Activated CD4-positive, CD25-positive, alpha-beta regulatory T cell (primary cell): ENCODE measurements at places on chromosomes 7 and 10.

GRCh38 chr10:33566426-33566825 lies 232.0 kb upstream of the NRP1 start:
- DNase-seq, result no peak

DNA sequence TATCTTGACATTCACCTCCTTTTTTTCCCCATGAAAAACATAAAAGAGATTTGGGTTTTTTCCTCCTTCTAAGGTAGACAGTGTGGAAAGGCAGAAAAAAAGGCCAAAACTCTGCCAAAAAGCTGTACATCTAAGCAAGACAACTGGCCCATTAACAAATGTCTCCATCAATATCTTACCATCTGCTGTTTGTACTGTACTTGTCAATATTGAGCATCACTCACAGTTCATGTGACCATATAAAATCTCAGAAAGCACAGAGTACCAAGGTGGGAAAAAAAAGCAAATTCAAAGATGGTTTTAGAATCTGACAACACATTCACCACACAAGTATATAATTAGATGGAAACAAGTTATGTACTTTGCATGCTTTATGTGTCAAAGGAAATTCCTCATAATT lies 52.6 kb downstream of the CACNA2D1 start:
- DNase-seq, result no peak

DNA sequence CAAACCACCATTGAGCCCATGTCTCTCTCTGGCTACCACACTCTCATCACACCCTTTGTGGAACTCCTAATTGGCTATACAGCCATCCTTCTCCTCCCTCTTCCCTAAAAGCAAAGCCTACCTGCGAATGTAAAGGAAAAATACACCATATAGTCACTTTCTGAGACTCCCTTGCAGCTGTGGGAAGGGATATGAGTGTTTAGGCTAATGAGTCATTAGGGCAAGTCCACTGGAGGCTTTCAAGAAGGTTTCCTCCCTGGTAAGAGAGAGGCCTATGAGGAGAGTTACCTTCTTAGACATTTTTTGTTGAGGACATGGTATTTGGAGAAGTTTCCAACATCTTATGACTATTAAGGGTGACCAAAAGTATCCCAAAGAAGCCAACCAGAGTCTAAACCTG lies 4.1 kb upstream of the TMEM243 start:
- DNase-seq, result no peak

DNA sequence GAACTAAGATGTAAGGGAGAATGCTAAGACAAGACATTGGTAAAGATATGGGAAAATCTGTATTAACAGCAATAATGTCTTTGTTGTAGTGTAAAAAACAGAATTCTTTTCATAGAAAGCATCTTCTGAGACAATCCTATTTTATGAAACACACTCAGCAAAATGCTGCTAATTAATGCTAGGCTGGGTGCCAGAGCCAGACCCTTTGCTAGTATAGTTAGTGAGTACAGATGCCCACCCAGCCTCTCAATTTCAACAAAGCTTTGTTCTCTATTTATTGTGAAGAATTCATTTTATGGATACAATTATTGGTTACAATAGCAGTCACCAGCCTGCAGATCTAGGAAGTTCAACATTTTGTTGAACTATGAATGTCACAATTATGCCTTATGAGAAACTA lies 131.0 kb downstream of the SEM1 start:
- DNase-seq, result no peak

- DNase-seq, result no peak
Measured at GRCh38 chr7:127890726-127891125, 140.5 kb downstream of the LRRC4 start.

DNA sequence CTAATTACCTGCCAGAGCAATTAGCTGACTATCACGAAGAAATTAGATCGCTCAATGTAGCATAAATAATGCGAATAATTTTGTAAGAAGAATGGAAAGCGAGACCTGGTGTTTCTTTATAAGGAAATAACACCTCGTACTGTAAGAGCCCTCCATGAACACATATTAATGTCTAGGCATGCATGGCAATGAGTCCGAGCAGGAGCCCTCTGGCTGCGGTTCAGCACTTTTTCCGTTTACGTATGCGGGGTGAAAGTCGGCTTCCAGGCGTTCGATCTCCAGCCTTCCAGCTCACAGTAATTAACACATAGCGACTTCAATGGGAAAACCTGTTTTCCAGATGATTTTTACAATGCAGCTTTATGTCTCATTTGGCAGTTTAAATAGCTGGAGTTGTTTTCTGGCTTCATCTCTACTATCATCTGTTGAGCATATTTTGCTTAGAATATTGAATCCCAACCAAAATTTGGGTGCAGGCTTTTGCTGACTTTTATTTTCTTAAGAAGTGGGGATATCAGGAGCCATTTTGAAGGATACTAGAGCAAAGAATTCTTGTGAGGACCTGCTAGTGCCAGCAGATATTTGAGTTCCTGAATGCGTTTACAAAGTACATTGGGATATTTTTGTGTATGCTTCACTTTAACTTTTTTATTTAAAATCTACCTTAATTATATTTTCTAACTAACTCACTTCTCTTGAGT lies 7.2 kb upstream of the SP8 start:
- DNase-seq, result no peak

GRCh38 chr7:17020250-17020649 lies 138.5 kb upstream of the AGR3 start:
- no peak for DNase-seq

DNA sequence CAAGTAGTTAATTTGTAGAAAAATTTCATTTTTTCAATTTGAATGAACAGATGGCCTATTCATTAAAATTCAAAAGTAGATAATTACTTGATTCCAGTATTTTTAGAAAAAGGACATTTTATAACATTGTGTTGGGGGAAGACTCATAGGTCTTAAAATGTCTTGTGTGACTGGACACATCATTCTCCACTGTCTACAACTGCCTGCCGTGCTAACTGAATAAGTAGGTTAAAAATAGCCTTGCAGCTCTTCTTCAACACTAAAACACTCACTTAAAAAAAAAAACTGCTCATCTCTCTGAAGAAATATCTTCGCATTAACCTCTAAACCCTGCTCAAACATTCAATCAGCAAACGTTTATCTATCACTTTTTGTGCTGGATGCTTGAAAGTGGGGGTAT lies 253.8 kb downstream of the CSTF2T start:
- no peak for DNase-seq

- DNase-seq, result no peak
Measured at GRCh38 chr10:84392181-84392580, 63.8 kb downstream of the CCSER2 start.

DNA sequence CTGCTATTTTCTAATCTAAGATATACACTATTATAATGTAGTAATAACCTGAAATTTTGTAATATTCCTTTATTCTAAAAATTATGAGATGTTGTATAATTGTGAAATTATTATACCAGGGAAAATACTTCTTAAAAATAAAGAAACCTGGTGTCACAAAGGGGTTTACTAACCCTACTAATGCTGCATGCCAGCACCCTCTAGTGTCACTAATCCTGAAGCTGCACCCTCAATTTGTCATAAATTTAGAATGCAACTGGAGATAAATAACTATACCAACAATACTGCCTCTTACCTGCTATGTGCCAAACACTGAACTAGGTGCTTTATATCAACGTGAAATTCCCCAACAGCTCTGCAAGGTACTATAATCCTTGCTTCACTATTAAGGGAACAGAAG lies 30.8 kb downstream of the TM9SF3 start:
- no peak for DNase-seq

GRCh38 chr7:150891740-150892139 lies 39.4 kb downstream of the AOC1 start:
- no peak for DNase-seq

GRCh38 chr10:28561531-28561930 lies 28.6 kb downstream of the WAC start:
- DNase-seq, result no peak

DNA sequence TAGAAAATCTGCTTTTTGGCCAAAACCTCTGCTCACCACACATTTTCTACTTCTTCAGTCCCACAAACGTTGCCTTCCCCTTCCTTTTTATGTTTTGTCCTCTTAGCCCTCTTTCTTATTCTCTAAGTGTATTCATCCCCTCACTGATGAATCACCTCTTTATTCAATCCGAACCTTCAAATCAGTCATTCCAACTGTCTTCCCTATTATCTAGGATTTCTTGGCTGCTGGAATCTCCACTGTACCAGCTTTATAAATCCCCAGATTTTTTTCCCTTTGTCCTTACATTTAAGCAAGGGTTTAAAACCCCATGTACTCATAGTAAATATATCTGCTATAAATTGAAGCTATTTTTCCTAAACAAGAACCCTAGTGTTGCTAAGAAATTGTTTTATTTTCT lies 176.9 kb downstream of the SEMA3A start:
- DNase-seq, result no peak

DNA sequence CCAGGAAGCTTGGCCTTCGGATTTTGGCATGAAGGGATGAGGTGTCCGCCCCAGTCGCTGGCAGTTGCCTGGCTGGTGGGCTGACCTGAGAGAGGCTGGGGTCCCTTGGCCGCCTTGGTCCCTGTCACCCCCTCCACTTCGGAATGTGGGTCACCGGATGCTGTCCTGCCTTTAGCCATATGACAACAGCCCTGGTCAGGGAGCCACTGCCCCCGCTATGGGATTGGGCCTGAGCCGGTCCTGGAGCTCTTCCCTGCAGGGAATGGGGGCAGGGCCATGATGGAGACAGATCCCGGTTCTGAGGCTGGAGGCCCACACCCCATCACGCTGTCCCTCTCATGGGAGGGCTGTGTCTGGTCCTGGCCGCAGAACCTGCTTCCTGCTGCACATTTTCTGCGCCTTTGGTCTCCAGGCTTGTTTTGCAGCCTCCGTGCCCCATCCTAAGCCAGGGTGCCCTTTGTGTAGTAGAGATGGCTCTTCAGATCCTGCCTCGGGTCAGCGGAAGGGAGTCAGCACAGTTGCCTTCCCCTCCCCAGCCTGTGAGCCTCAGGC lies 22.6 kb downstream of the PFKFB3 start:
- DNase-seq, result no peak

DNA sequence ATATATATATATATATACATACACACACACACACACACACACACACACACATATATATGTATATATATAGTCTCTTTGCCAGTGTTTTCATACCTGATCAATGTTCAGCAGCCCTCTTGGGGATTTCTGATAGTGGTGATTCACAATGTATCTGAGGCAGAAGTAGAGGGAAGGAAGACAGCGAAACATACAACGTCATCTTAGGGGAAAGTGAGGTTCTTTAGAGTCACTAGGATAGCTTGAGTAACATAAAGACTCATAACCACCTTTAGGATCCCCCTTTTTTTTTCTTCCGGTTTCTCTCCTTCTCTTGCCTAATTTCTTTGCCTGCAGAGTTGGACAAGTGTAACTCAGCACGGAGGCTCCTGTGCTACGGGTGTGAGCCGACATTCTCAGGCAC lies 56.6 kb downstream of the PODXL start:
- DNase-seq, result no peak

GRCh38 chr7:68865351-68866199 lies 732.7 kb upstream of the AUTS2 start:
- no peak for DNase-seq

GRCh38 chr10:102653060-102653459 lies 8.8 kb downstream of the TRIM8 start:
- DNase-seq, result no peak

GRCh38 chr7:22783421-22783820 lies 39.2 kb downstream of the TOMM7 start:
- no peak for DNase-seq

DNA sequence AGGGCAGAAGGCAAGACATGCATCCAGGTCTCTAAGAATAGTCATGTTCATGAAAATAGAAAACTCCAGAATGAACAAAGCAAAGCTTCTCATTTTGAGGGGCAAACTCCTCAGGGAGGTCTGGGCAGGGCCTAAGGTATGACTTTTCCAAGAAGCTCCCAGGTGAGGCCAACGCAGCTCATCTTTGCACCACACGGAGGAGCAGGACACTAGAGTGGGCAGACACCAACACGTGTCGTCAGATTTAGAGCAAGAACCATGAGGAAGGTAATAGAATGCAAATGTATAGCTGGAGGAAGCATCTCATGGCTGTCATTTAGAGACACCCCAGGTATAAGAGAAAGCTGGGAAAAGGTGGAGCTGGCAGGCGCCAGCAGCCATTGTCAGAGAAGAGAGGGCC lies 95.7 kb downstream of the WDFY4 start:
- no peak for DNase-seq

DNA sequence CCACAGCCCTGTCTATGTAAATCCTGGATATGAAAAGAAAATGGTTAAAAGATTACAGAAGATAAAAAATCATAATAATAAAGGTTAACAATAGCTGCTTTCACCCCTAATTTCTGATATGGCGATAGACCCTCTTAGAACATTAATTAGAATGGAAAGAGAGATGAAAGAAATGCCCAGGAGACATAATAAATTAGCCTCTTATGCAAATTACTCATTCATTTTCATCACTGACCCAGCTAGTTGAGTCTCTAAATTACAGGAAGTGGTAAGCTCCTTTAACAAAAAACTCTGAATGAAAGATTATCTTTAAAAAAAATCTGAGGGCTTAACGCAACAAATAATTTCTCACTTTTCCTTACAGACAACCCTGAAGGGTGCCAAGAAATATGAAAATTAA lies 12.4 kb downstream of the GFRA1 start:
- no peak for DNase-seq

GRCh38 chr10:130771491-130771946 lies 540.0 kb downstream of the TCERG1L start:
- no peak for DNase-seq

DNA sequence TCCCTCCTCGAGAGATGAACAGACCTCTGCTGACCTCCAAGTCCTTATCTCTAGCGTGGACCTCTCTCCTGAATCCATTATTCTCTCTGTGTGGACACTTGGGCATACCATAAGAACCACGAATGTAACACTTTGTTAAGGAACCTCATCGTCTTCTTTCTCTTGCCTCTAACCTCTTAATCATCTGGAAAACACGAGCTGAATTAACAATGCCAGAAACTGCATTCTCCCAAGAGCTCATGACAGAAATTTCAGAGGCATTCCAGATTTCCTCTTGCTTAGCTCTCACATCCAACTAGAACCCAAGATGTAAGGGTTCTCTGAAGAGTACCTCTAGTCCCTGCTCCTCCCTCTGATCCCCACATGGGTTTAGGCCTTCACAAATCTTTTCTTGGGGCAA lies 101.5 kb downstream of the TRIL start:
- DNase-seq, result no peak

GRCh38 chr7:78345979-78346378 lies 547.4 kb downstream of the PHTF2 start:
- no peak for DNase-seq

DNA sequence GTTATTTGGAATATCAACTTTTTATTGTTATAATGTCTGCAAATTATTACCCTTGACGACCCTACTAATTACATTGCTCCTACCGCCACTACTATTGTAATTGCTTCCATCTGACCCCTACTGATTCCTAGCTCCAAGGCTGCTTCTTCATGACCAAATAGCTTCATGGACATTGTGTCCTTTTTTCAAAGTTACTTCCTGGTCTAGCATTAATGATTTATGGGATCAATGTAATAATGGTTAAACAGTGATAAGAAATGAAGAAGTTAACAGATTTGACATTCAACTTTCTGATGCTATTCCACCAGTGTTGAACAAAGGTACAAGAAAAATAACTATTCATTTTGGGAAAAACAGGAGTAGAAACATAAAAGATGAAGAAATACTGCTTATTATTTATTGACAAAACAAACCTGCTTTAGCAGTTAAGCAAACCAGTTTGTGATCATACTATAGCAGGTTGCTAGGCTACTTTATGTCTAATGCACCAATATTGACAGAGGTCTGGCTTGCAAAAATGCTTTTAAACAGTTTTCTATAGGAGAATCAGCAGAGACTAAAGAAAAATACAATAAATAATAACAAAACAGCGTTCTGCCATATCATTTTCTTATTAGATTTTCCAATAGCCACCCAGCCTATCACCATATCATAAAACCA lies 125.8 kb downstream of the PCLO start:
- no peak for DNase-seq

- DNase-seq, result no peak
Measured at GRCh38 chr7:108589199-108589598, 19.5 kb downstream of the DNAJB9 start.
